ENCODE measurements at places on chromosomes 2 and 18.

- no peak for DNase-seq
Observed at GRCh38 chr2:38740851-38741731, 10.1 kb downstream of the SRSF7 start.

GRCh38 chr2:18422432-18423165 lies 137.9 kb downstream of the RDH14 start:
- no peak for DNase-seq

GRCh38 chr2:187586011-187586641 lies 31.9 kb upstream of the TFPI start:
- no peak for DNase-seq

DNA sequence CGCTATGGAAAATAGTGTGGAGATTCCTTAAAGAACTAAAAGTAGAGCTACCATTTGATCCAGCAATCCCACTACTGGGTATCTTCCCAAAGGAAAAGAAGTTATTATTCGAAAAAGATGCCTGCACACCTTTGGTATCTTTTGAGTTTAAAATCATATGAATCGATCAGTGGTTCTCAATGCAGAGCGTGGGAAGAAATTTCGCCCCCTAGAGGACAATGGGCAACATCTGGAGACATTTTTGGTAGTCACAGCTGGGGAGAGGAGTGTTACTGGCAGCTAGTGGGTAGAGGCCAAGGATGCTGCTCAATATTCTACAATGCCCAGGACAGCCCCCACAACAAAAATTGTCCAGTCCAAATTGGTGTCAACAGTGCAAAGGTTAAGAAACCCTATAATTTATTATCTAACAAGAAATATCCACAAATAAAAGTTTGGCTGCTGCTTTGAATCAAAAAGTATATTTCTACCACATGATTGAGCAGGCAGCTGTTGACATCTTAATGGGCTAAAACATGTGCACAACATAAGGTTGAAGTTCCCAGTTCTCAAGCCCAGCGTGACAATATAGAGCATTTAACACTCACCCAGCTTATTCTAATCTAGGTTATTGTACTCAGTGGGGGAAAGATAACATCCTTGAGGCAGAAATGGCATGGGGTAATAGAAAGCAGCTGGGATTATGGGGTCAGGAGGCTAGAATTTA lies 425.7 kb downstream of the LRATD1 start:
- DNase-seq = no peak

DNA sequence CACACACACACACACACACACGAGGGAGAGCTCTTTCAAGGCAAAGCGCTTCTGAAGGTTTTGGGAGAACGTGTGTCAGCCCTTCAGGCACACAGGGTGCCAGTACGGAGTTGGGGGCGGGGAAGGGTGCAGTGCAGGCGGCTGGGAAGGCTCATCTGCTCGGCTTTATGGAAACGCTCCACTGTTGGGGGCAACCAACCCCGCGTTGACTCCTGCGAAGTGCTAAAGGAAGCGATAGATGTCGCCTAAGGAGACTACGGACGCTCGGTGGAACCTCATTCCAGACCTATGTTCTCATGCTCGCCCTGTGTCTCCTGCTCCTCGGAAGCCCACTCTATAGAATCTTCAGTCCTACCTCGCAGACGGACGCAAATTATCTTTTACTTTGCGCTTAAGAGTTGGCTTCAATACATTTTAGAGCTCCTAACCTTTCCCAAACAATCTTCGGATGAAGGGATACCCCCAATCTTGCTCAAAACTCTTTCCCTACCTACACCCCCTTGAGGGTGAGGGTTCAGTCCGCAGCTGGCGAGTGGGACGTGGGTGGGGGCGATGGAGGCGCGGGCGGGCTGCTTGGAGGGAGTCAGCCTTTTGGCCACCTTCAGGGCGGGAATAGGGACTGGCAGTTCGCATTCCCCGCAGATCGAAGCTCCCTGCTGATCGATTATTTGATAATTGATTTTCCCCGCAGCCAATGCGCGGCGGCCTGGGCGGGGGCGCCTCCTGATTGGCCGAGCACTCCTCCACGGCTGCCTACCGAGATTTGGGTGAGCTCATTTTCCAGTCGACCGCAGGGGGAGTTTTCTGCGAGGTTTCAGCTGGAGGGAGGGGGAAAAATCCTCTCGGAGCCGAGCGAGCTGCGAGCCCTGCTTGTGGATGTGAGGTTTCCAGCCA lies 1.9 kb upstream of the MEIS1 start:
- DNase-seq = no peak
